Activated CD8-positive, alpha-beta memory T cell treated with anti-CD3 and anti-CD28 coated beads for 4 hours (primary cell): ENCODE measurements at places on chromosomes 16 and 17.
A peak's percentile ranks its signal among the peaks of the same experiment; 100 is the strongest.

GRCh38 chr16:84754353-84754856 is 54.6 kb downstream of the USP10 start:
- peak; percentile 31 for DNase-seq

DNA sequence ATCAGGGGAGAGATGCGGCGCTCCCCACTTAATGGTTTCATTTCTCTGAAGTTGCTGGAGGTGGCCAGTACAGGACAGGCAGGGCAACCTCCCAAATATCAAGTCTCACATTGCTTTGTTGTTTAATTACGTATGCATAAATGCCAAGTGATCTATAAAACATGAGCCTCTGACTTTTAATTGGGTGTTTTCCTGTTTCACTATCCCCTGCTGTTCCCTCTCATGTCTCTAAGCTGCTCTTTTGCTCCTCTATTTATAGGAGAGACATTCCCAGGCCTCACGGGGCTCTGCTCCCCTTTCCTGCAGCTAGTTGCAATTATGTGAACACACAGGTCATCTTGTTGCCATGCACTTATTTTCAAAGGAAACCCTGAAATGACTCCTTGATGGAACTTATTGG is 1173.5 kb upstream of the GOT2 start:
- DNase-seq: no peak

- no peak for DNase-seq
These were observed 39.6 kb upstream of the PLCG2 start for GRCh38 chr16:81739503-81739902.

DNA sequence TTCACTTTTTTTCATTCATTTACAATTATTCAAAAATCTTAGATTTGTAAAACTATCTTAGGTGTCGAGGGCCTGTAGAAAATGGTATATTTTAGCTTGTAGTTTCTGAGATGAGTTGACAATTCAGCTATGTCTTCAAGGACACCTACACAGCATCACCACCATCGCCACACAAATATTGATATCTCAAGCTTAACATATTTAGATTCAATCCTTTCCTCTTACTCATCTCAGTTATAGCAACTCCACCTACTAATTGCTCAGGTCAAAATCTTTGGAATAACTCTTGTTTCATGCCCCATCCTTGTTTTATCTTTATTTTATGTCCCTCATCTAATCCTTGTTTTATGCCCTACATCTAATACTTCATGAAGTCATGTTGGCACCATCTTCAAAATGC is 276.8 kb downstream of the CDH11 start:
- no peak for DNase-seq

DNA sequence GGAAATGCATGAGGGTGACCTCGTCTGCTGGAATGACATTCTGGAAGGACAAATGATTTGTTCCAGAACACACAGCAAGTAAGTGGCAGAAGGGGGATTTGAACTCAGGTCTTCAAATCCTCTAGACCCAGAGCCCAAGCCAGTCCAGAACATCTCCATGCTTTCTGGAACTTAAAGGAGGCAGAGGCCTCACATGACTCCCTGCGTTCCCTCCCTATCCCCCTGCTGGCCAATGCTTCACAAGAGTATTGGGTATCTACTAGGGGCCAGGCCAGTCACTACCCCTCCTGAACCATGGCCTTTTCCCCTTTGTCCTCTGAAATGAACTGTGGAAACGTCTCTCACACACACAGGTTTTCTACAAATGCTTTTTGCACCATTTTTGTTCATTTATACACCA is 7.6 kb upstream of the BEAN1 start:
- DNase-seq: no peak

DNA sequence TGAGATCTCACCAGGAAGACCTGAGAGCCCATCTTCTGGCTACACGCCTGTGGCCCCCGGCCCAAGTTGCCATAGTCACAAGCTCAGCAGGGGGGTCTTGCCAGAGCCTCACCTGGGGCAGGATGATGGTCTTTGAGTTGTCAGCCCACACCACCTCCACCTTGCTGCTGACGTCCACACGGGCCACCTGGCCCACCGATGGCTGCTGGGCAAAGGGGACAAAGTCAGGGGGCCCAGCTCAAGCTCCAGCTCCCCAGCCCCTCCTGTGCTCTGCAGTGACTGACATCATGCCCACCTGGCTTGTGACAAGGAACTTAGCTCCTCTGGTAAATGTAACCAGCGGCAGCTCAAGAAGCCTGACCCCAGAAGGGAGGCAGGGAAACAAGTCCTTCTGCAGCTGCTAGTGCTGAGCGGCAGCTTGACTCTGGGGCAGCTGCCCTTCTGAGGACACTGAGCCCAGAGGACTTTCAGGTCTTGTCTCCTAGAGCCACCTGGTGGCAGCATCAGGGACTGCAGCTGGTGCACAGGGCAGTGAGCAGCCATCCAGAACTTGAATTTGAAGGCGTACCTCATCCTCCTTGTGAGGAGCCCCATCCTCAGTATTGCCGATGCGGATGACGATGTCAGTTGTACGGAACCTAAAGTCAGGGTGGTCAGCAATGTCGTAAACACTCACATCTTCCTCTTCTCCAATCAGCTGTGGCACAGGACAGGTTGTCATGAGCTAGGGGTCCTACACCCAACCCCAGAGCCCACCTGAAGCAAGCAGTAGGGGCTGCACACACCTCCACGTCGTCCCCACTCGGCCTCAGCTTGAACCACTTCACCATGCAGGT is 13.5 kb downstream of the SPHK1 start:
- peak; percentile 78 for DNase-seq

GRCh38 chr17:31537565-31538011 is 146.1 kb downstream of the RAB11FIP4 start:
- DNase-seq: no peak

GRCh38 chr17:7437369-7437863 is 1.9 kb upstream of the FGF11 start:
- no peak for DNase-seq

DNA sequence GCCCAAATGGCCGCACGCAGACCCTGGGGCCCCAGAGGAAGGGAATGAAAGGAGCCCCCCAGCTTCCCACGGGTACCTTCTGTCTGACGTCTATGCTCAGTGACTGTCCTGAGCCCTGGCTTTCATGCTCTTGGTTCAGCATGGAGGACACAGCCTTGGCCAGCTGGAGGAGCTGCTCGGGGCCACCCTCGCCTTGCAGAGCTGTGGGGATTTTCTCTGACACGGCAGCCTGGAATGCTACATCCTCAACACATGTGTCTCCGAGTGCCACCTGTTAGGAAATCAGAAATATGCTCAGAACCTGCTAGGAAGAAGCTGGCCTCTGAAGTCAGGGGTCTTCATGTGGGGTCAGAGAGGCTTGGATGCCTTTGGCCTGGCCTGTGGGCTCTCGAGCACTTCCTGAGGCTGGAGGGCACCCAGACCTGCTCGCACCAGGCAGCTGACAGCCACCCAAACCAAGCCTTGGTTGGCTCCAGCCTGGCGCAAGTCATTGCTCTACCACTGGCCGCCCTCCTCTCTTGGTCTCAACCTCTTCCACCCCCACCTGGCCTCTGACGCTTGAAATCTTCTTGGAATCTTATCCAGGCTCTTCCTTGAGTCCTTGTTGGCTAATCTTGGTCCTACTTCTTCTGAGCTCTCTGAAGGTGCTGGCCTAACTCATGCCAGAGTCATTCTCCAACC is 63.7 kb upstream of the BCO1 start:
- no peak for DNase-seq

DNA sequence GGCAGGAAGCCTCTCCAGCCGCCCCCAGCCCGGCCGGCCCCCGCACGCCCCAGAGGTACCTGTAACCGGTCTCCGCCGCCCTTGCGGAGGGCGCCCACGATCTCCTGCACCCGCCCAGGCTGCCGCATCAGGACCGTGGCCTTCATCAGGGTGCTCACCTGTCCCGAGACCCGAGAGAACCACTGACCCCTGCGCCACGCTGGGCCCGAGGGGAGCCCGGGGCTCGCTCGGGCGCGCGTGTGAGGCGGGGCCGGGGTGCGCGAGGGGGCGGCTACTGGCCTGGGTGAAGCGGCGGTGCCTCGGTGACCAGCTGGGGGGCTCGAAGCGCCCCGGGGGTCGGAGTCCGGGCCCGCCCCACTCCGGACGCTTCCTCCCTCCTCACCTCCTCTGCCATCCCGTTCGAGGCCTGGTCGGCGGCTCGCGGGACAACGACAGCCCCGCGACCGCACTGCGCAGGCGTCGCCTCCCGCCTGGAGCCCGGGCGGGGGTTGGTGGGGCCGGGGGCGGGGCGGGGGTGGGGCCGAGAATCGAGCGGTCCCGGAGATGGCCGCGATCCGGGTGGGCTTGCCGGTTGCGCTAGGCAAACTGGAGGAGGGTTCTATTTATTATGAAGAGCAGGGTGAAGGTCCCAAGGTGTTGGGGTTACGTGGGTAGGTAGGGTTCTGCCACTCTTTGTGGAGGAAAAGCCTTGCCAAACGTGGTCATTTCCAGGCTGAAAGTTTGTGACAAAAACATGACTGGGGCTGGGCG is at the start of gene NT5C3B:
NT5C3B (minus strand) TSS at position 433 of the 750 bp plus-strand sequence; CDS start at position 394, 39 bp downstream.
- DNase-seq: peak; percentile 18

GRCh38 chr16:30740364-30741251 is 7.6 kb upstream of the PHKG2 start:
- DNase-seq: no peak

- no peak for DNase-seq
These were observed 11.6 kb upstream of the IL4R start for GRCh38 chr16:27302126-27302525.

DNA sequence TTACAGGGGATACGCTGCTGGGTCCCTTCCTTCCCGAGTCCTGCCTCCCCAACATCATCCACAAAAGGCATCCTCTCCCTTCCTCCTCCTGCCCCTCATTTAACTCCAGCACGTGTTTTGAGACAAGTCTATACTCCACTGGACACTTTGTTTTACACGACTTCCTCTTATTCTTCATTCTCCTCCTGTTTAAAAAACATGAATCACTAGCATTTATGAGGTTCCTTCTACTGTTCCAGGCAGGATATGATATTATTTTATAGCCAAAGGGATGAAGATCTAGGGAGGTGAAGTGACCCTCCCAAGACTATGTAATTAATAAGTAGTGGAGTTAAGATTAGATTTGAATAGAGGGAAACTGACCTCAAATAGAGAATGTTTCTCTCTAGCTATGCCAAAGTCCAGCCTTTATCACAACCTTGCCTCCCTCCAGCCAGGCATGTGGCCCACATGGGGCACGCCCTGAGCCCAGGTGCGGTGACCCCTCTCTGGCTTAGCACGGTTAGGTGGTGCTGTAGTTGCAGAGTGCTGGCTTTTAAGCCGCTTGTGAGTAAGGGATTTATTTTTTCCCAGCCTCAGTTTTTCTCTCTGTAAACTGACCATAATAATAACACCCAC is 1.3 kb upstream of the HSD17B2 start:
- no peak for DNase-seq

- peak; percentile 31 for DNase-seq
These were observed 2.9 kb upstream of the SCIMP start for GRCh38 chr17:5237541-5238016.

DNA sequence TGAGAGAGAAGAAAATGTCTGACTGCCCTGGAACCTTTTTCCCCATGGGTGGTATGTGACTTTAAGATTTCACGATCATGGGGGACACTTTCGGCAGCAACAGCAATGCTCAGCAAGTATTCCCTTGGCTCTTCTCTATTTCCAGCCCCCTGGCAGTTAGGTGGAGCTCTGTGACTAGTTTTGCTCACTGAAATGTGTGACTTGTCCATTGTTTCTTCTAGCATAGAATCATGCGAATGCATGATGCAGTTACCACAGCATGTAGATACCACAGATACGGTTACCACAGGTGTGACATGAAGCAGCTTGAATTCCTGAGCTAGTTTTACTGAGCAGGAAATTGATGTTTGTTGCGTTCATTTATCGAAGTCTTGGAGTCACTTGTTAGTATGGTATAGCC is 1034.5 kb upstream of the EEF2KMT start:
- DNase-seq: no peak

DNA sequence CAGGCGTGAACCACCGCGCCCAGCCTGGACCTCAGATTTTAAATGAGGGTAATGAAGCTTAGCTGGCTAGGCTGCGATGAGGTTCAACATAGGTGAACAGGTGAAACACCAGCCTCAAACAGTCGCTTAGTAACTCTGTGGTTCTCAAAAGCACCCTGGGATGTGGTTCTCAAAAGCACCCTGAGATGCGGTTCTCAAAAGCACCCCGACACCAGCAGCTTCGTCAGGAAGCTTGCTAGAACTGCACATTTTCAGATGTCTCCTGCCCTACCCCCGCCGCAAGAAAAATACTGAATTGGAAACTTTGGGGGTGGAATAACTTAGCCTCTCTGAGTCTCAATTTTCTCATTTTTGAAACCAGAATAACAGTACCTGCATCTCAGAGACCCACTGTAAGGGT is 86.7 kb upstream of the XYLT1 start:
- DNase-seq: no peak

GRCh38 chr16:22278441-22279230 is 18.6 kb upstream of the POLR3E start:
- DNase-seq: no peak

- DNase-seq: no peak
These were observed 36.0 kb downstream of the CHD9 start for GRCh38 chr16:53090591-53091411.

DNA sequence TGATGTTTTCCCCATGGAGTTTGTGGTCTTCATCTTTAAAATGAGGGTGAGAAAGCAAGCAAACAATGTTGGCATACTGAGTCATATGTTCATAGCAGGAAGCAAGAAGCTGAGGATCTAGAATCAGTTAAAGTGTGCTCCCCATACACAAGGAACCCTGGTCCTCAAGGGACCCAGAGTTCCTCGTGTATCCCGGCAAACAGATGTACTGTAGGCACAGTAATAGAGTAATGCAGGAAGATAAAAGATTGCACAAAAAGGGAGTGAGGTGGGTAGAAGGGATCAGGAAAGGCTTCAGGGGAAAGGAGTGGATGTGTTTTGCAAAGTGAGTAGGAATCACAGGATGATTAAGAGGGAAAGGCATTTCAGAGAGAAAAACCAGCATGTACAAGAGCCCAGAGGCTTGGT is 412.3 kb upstream of the CDH11 start:
- DNase-seq: no peak

DNA sequence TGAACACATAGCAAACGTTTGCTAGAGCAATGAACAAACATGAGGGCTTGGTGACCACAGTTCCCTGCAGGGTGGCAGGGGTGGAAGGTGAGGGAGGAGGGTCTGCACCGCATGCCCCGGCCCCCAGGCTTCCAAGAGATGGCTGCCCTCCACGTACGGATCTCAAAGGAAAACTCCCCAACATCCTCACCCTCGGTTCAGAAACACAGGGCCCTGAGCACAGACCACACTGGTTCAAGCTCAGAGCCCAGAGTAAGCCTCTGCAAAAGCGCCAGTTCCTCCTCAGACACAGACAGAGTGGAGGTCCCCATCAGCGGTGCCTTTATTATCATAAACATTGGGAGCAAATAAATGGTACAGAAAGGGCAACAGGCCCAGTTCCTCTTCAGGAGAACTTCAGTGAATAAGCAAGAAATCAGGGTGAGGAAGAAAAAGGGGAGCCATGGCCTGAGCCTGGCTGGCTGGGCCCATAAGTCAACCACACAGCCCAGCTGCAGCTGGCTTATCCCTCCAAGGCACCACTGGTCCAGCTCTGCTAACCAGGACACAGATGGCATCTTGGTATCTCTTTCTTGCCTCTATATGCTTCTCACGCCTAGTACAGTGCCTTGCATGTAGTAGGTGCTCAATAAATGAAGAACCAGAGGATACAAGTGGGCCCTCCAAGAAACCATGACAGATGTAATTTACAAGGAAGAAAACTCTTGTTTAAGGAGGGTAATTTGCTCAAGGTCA is 11.0 kb downstream of the MPO start:
- DNase-seq: no peak

- DNase-seq: no peak
These were observed 76.7 kb downstream of the C16orf95 start for GRCh38 chr16:87240211-87241136.
